ENCODE measurements at places on chromosomes 13 and 19.

DNA sequence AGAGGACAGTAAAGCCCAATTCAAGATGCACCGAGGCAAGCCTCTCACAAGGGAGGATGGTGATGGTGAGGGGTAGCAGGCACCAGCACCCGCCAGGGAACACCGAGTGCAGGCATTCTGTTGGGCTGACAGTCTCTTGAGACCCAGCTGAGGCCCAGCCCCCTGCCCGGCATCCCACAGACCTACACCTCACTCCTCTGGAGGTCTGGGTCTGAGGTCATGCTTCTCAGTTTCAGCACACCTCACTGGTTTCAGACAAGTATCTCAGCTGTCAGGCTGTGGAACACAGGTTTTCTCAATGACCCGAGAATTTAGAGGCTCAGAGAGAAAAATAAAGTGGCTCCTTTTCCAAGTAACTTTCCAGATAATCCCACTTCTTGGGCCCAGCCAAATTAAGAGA, 27.7 kb upstream of the EPHX3 start:
- DNase-seq = no peak

DNA sequence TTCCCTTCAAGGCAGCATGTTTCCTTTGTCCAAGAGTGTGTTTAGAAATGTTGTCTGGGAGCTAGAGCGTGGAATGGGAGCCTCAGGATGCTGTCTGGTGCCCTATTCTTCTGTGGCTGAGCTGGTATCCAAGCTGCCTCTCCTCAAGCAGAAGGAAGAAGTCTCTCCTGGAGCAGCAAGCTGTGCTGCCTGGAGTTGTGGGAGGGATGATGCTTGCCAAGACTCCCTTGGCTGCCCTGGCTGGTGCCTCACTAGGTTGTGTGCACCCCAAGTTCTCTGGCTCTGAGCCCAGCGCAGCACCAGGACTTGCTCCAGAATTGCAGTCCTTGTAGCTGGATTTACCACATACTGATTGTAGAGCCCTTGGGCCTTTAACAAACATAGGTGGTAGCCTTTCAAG, 4.7 kb upstream of the CYP4F3 start:
- DNase-seq = no peak

GRCh38 chr19:4322942-4323665, 15.5 kb downstream of the STAP2 start:
- DNase-seq = no peak

DNA sequence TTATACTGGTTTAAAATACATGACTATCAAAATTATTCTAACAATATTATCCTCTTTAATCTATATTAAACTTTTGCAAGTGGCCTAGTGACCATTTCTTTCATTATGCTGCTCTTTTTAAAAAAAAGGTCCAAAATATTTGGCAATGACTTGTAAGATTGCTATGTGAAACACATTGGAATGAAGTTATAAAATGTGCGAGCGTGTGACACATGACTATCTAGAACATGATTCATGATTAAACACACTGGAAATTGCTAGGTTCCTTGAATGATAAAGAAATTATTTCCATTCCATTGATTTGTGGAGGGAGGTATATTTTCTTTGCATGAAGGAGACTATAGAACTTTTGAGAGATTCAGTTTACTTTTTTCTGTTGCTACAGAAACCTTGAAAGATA, 739.1 kb downstream of the DIAPH3 start:
- DNase-seq = peak; percentile 23

GRCh38 chr13:31742097-31742734, 2.9 kb downstream of the RXFP2 start:
- DNase-seq = peak; percentile 74

DNA sequence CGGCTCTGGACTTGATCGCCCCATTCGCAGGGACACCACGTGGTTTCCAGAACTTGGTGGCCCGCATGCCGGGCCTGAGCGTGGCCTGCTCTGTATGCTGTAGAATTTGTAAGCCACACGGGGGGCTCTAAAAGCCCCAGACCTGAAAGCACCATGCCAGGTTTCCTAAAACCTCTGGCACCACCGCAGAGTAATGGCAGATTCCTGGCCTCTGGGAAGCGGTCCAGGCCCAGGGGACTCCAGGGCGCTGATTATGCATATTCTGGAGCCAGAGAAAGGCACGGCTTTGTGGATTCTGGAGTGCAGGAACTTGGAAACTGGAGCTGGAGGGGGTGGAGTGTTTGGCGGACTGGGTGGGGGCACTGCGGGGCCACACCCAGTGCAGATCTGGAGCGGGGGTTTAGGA, 3.7 kb downstream of the FTL start:
- no peak for DNase-seq

DNA sequence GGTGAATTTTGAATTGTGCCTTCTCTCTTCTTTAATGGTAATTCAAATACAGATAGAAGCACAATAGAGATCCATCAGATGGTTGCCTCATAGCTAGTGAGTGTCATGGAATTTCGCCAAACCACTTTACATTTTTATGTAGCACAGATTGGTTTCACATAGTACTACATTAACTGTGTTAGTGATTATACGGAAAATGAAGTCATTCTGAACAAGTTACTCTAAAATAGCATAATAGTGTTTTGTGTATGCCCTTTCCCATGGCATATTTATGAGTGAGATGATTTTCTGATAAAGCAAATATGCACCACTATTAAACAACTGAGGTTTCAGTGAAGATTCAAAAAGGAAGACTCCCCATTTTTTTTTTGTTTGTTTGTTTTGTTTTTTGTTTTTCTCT, 1623.5 kb downstream of the PCDH9 start:
- peak; percentile 44 for DNase-seq

GRCh38 chr19:46513461-46514236, 18.0 kb upstream of the PNMA8B start:
- DNase-seq = peak; percentile 64

DNA sequence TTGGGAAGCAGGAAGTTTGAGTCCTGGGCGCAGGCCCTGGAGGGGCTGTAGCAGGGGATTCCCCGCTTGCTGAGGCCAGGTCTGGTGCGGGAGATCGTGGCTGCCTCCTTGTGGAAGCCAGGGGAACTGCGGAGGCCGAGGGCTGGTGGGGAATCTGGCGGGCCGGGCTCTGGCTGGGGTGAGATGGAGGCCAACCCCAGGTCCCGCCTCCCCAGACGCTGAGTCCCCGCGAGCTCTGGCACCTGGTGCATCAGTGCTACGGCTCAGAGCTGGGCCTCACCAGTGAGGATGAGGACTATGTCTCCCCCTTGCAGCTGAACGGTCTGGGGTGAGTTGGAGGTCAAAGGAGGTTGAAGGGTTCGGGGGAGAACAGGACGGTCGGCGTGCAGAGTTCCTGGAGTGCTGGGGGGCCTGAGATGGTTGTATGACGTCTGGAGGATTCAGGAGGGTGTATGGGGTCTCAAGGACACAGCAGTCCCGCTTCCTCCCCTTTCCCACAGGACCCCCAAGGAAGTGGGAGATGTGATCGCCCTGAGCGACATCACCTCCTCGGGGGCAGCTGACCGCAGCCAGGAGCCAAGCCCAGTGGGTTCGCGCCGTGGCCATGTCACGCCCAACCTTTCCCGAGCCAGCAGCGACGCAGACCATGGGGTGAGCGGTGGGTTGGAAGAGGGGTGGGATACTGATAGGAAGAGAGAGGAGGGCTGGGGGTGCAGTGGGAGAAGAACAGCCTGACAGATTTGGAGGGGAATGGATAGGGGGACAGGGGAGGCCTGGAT, 13.1 kb downstream of the GRAMD1A start:
- DNase-seq = peak; percentile 53

Data from astrocyte of the spinal cord (primary cell).